ENCODE measurements at places on chromosomes 5 and 9. TPM values are rescaled to one million over a fixed set of nuclear protein-coding genes. Genes with fewer than 3 reads are reported as not detected.

MPDZ gene
- total RNA-seq: not detected

PAPPA gene
- 0.30 TPM for total RNA-seq

GRCh38 chr5:18052569-18052968 is 418.3 kb downstream of the TAF11L14 start:
- no peak overlapping the region for H3K27ac ChIP-seq
- H3K36me3 ChIP-seq: no peaks in the 10 kb centered on the region
- no peak overlapping the region for H3K4me3 ChIP-seq
- no peak for DNase-seq

- no peak overlapping the region for H3K27ac ChIP-seq
- DNase-seq: no peak
- H3K27me3 ChIP-seq: no peaks in the 10 kb centered on the region
Measured at GRCh38 chr9:16413509-16414016, 456.9 kb downstream of the BNC2 start.

DNA sequence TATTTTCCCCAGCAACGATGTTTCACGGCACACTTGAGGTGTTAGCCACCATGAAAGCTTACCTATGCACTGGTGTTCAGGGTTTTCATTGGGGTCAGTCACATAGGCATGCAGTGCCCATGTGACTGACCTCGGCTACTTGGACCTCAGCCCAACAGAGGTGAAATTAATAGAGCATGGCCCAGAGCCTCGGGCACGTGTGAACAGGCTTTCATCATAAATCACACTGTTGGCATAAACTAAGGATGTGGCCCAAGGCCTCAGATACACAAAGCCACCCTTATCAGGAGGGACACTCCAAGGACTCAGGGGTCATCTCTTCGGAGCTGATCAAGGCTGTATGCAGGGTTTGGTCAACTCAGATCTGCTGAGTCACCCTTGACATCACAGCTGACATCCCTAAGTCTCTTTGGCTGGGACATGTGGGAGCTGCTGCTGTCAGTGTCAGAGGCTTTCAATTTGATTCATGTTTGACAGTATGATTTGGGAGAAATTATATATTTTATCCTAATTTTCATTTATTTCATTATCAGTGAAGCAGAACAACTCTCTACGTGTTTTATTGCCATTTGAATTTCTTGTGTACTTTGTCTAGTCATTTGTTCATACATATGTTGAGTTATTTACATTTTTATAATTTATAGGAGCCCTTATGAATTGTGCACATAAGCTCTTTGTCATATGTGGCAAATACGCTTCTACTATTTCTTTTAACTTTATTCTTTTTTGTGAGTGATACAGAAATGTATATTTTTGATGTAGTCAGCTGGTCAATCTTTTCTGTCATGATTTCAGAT is 59.7 kb upstream of the ANKRD33B start:
- no peaks in the 10 kb centered on the region for H3K27me3 ChIP-seq
- peaks cover 21% of the 10 kb centered on the region for H3K4me1 ChIP-seq
- no peak for DNase-seq

- no peaks in the 10 kb centered on the region for H3K27me3 ChIP-seq
- no peak overlapping the region for H3K4me3 ChIP-seq
- no peaks in the 10 kb centered on the region for H3K36me3 ChIP-seq
- H3K27ac ChIP-seq: no peak overlapping the region
- no peak for DNase-seq
Measured at GRCh38 chr5:73942783-73943182, 316.8 kb downstream of the ARHGEF28 start.

DNA sequence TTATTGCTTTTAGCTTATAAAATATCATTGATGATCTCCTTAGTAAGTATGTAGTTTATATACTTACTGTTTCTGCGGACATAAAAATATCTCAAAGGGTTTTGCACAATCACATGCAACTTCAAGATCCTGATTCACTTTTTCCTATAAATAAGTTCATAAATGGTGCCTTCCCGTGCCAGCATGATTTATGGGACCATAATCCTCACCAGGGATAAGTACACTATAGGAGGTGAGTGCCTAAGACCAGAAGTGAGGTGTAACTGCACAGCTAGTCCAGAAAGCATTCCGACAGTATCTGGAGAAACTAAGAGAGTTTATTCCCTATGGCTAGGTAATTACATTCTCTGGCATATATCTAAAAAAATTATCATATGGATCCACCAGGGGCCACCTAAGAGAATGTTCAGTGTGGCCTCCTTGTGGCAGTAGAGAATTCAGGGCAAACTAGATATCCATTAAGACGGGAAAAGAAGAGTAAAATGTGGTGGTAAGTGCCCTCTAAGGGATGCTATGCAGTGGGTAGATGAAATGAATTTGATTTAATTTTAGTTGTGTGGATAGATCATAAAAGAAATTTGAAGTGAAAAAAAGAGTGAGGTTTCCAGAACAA is 402.5 kb upstream of the SLC24A2 start:
- no peaks in the 10 kb centered on the region for H3K36me3 ChIP-seq
- no peak overlapping the region for H3K27ac ChIP-seq
- H3K27me3 ChIP-seq: no peaks in the 10 kb centered on the region
- peaks cover 18% of the 10 kb centered on the region for H3K4me1 ChIP-seq

GRCh38 chr5:58622936-58623871 is 40.3 kb downstream of the RAB3C start:
- DNase-seq: no peak
- H3K27ac ChIP-seq: no peak overlapping the region
- H3K36me3 ChIP-seq: no peaks in the 10 kb centered on the region
- H3K27me3 ChIP-seq: no peaks in the 10 kb centered on the region

DNA sequence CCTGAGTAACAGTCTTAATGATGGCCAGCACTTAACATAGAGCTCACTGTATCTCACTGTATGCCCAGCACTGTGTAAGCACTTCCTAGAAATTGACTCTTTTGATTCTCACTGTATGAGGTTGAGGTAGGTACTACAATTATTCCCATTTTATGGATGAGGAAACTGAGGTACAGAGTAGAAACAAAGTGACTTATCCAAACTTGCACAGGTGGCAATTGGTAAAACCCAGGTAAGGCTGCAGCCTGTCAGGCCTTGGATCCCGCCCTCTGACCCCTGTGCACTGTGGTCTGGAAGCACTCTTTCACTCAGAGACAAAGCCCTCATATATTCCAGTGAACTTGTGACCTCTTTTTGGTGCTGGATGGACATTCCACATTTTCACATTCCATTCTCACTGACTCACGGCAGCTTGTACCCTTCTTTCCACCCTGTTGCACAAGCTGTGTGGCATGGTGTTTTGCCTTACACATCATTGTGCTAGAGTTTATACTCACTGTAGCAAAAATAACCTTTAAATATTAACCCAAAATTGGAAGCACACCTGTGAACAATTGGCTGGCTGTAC is 21.7 kb downstream of the ANKRD55 start:
- no peaks in the 10 kb centered on the region for H3K4me1 ChIP-seq
- DNase-seq: no peak
- H3K36me3 ChIP-seq: no peaks in the 10 kb centered on the region
- H3K27ac ChIP-seq: no peak overlapping the region
- no peak overlapping the region for H3K4me3 ChIP-seq
- peaks cover 5% of the 10 kb centered on the region for H3K27me3 ChIP-seq

DNA sequence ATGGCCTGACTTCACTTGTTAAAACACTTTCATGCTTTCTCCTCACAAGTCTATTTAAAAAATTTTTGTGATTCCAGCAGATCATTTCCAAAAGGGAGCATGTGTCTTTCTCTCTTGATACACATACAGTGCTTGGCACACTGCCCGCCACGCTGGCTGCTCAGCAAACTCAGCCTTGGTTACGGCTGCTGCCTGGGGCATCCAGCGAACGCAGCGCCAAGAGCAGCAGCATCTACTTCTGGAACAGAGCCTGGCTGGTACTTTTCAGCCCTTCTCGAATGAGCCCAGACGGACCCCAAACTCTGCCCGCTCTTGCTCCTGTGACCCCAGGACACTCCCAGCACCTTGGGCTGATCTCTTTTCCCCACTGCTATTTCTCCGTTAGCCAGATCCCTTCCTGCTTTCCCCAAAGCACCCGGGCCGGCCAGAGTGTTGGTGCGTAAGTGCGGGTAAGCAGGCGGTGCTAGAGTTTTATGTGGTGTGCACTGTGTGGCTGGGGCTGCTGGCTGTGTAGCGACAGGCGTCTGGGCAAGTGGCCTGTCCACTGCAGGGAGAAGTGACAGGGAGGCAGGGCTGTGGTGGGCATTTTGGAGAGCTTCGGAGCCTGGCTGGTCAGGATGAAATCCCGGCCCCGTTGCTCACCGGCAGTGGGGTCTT is 73.2 kb downstream of the SH3PXD2B start:
- no peaks in the 10 kb centered on the region for H3K36me3 ChIP-seq
- no peak overlapping the region for H3K27ac ChIP-seq
- no peaks in the 10 kb centered on the region for H3K27me3 ChIP-seq
- H3K4me1 ChIP-seq: no peaks in the 10 kb centered on the region
- no peak for DNase-seq

- no peaks in the 10 kb centered on the region for H3K27me3 ChIP-seq
- no peaks in the 10 kb centered on the region for H3K36me3 ChIP-seq
- DNase-seq: no peak
- H3K27ac ChIP-seq: no peak overlapping the region
- H3K4me3 ChIP-seq: no peak overlapping the region
Measured at GRCh38 chr9:31168161-31168560, 1216.3 kb upstream of the ACO1 start.

DNA sequence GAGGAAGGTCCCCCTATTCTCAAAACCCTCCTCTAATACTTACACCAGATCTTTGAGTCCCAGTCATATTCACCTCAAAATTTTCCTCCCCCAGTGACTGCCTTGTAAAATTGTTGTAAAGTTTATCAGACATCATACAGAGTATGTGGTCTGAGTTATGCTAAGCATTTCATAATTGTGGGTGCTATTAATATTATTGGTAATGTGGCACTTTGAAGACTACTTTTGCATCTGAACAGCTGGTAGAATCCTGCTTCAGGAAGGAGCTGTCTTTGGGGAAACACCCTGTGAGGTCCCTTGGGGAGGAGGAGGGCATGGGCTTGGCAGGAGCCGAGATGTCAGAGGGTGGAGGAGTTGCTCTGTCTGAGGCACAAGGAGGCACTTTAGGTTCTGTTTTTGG is 164.9 kb upstream of the ZNF618 start:
- no peak overlapping the region for H3K27ac ChIP-seq
- H3K4me3 ChIP-seq: no peak overlapping the region
- no peaks in the 10 kb centered on the region for H3K27me3 ChIP-seq
- no peaks in the 10 kb centered on the region for H3K4me1 ChIP-seq
- no peaks in the 10 kb centered on the region for H3K36me3 ChIP-seq

- H3K27ac ChIP-seq: no peak overlapping the region
- H3K36me3 ChIP-seq: peaks cover 3% of the 10 kb centered on the region
- no peaks in the 10 kb centered on the region for H3K27me3 ChIP-seq
- no peak for DNase-seq
- peaks cover 30% of the 10 kb centered on the region for H3K4me1 ChIP-seq
Measured at GRCh38 chr9:127938298-127938690, 640 bp upstream of the DPM2 start.

DNA sequence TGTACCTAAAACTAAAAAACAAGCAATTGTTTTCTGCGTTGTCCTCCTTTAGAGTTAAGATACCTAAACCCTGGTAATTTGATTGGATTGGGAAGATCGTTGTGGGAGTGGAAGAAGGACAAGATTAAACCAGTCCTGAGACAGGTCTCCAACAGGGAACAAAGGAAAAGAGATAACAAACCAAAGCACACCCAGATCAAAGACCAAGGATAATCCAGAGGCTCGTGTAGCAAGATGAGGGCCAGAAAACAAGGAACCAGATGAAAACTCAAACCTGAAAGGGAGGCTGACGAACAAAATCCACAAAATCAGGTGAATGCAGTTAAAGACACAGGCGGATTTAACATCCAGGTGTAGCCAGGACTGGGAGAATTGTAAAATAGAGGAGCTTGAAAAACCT is 618.1 kb downstream of the SLCO4C1 start:
- no peaks in the 10 kb centered on the region for H3K36me3 ChIP-seq
- DNase-seq: no peak
- no peak overlapping the region for H3K27ac ChIP-seq
- H3K27me3 ChIP-seq: no peaks in the 10 kb centered on the region
- H3K4me3 ChIP-seq: no peak overlapping the region
- no peaks in the 10 kb centered on the region for H3K4me1 ChIP-seq

All from Karpas-422 (cell line).